ENCODE measurements at places on chromosomes 11 and 22.

GRCh38 chr11:134888821-134889220 lies 476.8 kb upstream of the B3GAT1 start:
- no peak for DNase-seq

GRCh38 chr22:41799486-41800347 lies 762 bp upstream of the CCDC134 start:
- no peak for DNase-seq

GRCh38 chr11:62062223-62062861 lies 61.5 kb upstream of the INCENP start:
- DNase-seq: no peak

GRCh38 chr11:33533386-33534052 lies 167.1 kb downstream of the C11orf91 start:
- no peak for DNase-seq

DNA sequence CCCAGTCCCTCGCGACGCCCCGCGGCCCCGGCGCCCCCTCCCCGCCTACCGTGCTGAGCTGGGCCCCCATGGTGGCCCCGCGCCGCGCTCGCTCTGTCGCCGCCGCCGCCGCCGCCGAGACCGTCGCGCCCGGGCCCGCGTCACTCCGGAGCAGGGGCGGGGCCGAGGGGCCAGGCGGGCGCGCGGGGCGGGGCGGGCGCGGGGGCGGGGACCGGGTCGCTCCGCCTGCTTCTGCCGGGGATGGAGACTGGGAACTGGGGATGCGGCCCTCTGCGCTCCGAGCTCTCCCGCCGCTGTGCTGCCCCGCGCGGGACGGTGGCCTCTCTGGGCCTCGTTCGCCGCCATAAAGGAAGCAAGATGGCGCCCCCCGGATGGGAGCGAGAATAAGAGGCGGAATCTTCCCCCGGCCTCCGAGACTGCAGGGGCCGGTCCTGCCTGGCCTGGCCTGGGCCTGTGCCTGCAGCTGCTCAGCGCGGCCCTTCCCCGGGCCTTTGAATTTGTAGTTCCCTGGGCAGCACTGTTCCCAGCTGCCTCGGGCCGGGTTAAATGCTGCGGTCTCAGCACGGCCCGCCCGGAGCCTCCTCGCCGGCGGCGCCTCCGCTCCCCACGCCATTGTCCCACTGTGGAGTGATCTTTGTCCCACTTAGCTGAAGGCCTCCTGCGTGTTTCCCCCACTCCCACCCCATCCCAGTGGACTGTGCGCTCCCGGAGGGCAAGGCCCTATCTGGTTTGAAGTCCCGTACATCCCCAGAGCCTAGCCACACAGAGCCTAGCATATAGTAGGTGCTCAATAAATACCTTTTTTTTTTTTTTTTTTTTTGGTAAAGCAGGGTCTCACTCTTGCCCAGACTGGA lies at the start of gene CYB5R3:
Gene CYB5R3, minus strand, starts transcription at position 147 of the 854 bp plus-strand sequence. Its CDS starts 77 bp downstream, at position 70.
- DNase-seq: peak; percentile 86

GRCh38 chr22:17842386-17842785 lies 68.1 kb upstream of the BID start:
- DNase-seq: peak; percentile 47

DNA sequence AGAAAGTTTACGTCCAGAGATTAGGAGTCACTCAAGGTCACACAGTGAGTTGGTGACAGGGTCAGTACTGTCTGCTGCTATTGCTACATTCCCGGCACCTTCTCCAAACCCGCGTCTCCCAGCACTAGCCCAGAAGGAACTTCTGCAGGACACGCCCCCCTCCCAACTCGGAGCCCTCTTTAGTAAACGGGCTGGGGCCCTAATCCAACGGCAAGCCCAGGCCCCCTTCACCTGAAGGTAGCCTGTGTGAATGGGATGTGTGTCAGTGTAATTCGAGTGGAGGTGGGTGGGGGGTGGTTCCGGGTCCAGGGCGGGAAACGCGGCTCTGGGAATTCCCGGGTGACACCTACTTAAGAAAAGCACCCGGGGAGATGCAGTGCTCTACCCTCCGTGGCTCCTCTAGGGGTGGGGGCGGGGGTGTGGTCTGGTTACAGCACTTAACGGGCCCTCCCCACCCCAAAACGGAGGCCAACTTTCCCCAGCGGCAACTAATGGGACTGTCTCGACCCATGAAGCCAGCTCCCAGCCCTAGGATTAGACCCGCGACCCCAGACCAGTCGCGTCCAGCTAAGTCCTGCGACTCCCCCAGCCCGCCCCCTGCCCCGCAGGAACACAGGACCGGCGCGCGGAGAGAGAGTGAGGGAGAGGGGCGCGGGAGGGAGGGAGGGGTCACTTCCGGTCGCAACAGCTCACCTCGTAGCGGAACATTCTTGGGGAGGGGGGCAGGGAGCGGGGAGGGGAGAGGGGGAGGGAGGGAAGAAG lies 468 bp downstream of the PATL1 start:
- peak; percentile 59 for DNase-seq

- DNase-seq: no peak
Measured at GRCh38 chr11:63508009-63508408, 2.1 kb downstream of the LGALS12 start.

- DNase-seq: no peak
Measured at GRCh38 chr22:49999946-50000586, 12.5 kb downstream of the IL17REL start.

DNA sequence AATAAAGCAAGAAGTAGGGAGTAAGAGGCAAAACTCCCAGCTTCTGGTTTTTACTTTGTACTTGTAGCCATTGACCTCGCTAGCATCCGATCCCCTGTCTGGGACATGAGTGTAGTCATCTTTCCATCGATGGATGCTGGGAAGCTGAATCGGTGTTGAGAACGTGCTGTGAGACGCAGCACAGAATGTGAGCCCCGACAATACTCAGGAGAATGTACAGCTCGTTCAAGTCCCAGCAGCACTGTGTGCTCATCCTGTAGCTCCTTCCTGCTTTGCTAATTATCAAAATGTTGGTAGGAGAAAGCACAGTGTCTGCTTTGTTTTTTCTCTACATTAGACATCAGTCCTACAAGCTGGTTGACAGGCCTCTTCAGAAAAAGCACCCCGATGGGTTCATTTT lies 56.6 kb downstream of the JAM3 start:
- DNase-seq: no peak

DNA sequence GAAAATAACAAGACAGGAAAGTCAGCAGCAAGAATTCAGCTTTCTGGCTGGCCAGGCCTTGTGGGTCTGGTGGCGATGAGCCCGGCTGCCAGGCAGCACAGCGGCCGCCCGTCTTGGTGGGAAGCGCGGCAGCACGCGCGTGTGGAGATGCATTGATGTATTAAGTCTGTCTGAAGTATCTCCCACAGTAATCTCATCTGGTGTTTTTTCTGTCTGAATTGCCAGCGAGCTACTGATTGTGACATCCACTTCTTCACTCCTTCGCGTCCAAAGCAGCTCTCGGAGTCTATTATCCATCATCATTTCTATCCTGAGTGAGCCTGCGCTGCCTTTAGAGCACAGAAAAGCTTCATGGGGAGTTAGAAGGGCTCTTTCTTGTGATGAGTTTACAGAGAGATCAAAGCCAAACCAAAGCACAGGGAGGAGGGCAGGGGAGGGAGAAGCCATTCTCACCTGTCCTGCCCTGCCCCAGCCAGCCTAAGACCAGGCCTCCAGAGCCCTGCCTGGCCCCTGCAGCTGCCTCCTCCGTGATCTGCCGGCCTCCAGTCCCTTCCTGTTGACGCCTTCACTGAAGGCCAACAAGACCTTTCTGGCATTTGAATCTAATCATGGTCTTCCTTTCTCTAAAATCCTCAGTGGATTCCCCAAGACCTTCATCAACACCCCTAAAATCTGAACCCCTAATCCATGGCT lies 1419.0 kb downstream of the TBC1D22A start:
- DNase-seq: no peak

DNA sequence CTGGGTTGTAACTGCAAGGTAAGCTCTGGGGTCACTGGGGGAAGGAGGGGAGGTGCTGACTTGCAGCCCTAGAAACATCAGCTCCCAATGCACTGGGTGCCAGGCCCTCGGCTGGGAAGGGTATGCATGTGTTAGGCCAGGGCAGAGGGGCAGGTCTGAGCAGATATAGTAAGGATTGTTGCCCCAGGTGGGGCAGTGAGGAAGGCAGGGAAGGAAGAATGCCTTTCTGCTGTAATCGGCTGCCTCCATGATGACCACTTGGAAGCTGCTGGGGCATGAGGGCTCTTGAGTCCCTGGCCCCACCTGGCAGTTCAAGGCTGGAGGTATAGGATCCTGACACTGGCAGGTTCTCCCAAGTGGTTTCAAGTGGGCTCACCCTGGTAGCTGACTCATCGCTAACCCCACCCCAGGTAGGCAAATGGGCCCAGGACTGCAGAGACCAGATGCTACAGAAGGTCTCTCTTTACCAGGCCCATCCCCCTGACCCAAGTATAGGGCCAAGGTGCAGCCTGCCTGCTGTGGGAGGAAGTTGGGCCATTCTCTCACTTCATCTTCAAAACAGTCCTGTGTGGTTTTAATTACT lies 56.7 kb downstream of the TIMP3 start:
- no peak for DNase-seq

DNA sequence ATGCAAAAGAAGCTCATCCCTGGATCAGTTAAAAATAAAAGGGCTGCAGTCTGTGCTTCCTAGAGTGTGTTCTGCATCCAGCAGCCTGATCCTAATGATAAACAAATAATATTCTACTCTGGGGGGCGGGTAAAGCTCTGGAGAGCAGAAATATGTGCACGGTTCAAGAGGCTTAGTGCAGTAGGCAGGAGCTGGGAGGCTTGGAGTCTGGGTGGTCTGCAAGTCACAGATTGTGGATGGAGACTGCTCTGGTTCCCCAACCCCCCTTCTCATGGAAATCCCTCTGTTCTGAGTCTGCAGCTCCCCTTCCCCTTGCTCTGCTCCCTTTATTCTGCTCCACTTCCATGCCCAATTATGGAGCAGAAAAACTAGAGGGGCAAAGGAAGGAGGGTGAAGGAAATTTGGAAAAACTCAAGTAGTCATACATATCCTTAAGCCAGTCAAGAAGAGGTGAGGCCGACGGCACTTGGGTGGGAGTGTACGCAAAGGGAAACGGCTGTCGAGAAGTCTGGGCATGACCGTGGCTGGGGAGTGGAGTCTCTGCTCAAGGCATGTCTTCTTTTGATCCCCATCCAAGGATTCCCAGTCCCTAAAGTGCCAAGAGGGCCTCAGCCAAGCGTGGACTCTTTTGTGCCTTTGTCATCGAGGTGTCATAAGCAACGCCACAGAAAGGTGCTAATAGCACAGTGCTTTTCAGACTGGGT lies 16.3 kb upstream of the CLMP start:
- no peak for DNase-seq

DNA sequence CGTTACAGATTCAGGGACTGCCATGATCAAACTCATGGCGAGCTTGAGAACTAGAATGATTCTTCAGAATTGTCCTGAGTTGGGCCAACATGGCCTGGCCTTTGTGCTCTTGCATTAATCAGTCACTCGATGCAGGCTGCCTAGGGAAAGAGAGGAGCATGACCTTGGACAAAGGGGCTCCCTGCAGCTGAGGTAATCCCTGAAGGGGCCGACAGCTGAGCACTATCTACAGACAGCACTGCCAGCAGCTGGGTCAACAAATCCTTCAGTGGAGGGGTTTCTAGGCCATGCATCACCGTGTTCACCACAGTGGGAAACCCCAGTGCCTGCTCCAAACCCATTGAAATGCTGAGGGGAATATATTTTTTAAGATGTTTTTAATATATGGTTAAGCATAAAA lies 159.5 kb upstream of the POU2AF2 start:
- DNase-seq: no peak

- no peak for DNase-seq
Measured at GRCh38 chr11:128294001-128294670, 293.2 kb downstream of the ETS1 start.

GRCh38 chr22:42635531-42635930 lies 4.9 kb downstream of the ATP5MGL start:
- no peak for DNase-seq

DNA sequence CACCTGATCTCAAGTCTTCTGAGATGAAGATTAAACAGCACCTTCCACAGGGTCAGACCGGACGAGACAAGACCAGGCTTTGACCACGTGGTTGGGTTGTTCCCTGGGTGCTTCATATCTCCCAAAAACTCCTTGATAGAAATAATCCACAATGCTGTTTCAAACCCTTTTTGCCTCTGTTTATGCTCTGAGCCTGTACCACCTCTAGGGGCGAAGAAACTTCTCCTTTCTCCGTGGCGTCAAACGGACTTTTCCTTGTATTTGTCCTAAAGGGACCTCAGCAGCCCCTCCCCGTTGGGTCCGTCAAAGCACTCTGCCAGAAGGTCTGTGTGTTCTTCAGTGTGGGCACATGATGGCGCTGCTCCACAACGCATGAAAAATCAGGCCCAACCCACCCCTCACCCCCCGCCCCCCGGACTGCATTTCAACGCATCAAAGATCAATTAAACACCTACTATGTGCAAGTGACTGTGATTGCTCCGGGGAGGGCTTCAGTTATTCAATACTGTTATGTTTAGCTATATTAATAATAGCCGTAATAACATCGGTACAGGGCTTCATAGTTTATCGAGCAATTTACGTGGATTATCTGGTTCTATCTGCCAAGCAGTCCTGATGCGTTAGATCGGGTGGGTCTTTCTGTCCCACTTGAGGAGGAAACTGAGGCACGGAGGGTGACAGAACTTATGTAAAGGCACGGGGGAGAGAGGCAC lies 17.3 kb upstream of the EIF3D start:
- DNase-seq: peak; percentile 31

GRCh38 chr11:73995247-73995646 lies 12.6 kb upstream of the UCP2 start:
- DNase-seq: no peak

DNA sequence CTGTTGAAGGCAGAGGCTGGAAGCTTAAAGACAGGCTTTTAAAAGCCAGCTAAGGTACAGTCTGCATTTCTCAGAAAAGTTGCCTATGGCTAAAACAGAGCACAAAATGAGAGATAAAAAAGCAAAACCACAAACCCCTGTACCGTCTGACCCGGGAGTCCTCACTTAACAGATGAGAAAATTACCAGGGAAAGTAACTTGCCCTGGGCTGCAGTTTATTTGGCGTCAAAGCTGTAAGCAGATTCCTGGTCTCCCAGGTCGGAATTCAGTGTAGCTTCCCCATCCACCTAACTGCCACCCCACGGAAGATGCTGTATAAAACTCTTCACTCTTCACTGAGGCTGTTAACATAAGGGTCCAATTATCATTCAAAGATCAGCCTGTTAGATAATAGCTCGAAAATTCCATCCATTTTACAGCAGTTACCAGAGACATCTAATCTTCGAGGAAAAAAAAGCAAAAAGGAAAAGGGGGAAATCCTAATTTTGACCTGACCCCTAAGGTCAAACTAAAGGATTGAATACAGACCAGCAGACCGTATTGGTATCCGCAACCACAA lies 1.5 kb downstream of the TCF20 start:
- no peak for DNase-seq

All from activated naive CD8-positive, alpha-beta T cell treated with anti-CD3 and anti-CD28 coated beads for 36 hours (primary cell).